ENCODE measurements at places on chromosomes 2 and 18. TPM values are rescaled to one million over a fixed set of nuclear protein-coding genes. Genes with fewer than 3 reads are reported as not detected.

Gene ITPRIPL1
- 7.7 TPM for total RNA-seq

Gene ABCB6
- total RNA-seq = 36.3 TPM

Gene GPR45
- not detected for total RNA-seq

Gene SPEG
- 20.8 TPM for total RNA-seq

Gene SERPINB2
- total RNA-seq = not detected

Gene KHK
- 3.3 TPM for total RNA-seq

Gene GALNT14
- total RNA-seq = 2.0 TPM

Gene R3HDM1
- total RNA-seq = 49.8 TPM

Gene C2orf72
- total RNA-seq = 1.8 TPM

Gene TEKT4
- not detected for total RNA-seq

Gene INHBB
- total RNA-seq = not detected

Gene ZSWIM2
- total RNA-seq = not detected

Gene AQP12A
- not detected for total RNA-seq

Gene DSG1
- total RNA-seq = not detected

Gene ZNF521
- total RNA-seq = 21.4 TPM

Gene DTNB
- total RNA-seq = 48.7 TPM

Data from endodermal cell (in vitro differentiated cells).